ENCODE measurements at places on chromosomes 6 and 20.

GRCh38 chr6:149065121-149065520, 252.4 kb upstream of the TAB2 start:
- DNase-seq: no peak

DNA sequence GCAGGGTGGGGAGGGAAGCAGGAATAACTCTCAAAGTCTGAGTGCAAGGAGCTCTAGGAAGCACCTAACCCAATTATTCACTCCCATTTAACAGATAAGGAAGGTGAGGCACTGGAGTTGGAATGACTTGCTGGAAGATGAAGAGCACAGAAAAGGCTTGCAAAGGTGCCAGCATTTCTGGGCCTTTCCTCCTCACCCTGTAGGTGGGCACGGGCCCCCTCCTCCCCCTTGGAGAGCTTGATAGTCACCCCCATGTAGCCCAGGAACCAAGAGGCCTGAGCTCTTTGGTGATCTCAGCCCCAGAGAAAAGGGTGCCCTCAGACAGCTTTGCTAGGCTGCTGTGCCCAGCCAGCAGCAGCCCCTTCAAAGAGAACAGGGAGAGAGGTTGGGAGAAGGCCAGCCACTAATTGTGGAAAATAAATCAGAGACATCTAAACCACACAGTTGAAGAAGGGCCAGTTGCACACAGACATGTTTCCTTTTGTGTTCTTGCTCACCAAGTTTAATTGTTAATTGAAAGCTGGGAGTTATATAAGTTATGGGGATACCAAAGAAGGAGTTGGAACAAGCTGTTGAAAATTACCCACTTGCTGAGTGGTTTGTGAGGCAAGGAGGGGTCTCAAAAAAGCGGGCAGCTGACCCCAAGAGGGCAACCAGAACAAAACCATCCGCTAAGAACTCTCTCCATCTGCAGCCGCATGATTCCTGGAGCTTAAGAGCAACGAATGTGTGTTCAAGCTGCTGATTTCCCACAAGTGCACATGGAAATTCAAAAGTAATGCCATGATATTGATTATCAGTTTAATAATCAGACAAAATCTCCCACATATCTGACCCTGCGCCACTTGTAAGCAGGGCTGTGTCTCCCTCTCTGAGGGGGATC, 77.0 kb downstream of the MRPL14 start:
- no peak for DNase-seq

DNA sequence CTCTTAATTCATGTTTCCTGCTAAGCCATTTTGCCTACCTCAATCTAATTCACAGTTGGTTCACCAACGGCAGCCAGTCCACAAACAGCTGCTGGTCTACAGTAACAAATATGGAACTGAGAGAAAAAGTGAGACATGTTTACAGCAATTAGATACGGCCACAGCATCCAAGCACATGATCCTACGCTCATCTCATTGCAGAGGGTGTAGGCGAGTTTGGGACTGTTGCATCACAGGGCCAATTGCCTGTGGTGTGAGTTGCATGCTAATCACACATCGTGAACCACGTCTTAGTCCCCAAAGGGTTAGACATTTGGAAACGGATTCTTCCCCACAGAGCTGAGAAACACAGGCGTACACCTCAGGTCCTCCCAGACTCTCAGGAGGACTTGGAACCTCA, 166.9 kb downstream of the EYA2 start:
- no peak for DNase-seq

GRCh38 chr6:109296452-109296851, 85.8 kb downstream of the CD164 start:
- DNase-seq: peak; percentile 5

DNA sequence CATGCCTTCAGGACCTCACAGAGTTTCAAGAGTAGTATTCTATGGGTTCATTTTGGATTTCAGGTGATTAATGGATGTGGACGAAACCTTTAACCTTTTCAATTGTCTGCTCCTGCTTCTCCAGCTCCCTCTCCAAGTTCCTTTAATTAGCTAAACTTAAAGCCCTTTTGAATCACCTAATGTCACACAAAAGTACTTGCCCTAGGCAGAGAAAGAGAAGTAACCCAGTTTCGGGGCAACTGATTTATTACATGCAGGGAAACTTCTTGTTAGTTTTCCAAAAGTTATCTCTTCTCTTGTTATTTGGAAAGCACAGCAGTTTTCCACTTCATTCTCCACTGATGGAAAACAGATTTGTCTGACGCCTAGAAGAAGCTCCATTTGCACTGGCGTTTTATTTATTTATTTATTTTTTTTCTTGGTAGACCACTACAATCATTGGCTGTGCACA, 407.7 kb upstream of the JARID2 start:
- no peak for DNase-seq

DNA sequence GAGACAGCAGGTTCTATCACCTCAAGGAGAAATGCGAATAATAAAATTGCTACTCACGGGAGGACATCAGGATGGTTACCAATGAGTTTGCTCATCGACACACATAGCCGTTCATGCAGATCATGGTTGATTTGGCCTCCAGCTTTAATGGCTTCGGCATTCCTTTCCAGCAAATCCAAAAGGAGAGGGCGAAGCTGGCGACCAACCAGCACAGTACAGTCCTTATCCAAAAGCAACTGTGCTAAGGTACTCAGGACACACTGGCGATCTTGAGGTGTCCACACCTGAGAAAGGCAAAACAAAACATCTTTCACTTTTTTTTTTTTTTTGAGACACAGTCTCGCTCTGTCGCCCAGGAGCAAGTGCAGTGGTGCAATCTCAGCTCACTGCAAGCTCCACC, 16.3 kb downstream of the MDN1 start:
- no peak for DNase-seq

- DNase-seq: no peak
Measured at GRCh38 chr6:161743509-161744178, 469.8 kb upstream of the AGPAT4 start.
